ENCODE measurements at places on chromosomes 2 and 18.
A peak's percentile ranks its signal among the peaks of the same experiment; 100 is the strongest.

DNA sequence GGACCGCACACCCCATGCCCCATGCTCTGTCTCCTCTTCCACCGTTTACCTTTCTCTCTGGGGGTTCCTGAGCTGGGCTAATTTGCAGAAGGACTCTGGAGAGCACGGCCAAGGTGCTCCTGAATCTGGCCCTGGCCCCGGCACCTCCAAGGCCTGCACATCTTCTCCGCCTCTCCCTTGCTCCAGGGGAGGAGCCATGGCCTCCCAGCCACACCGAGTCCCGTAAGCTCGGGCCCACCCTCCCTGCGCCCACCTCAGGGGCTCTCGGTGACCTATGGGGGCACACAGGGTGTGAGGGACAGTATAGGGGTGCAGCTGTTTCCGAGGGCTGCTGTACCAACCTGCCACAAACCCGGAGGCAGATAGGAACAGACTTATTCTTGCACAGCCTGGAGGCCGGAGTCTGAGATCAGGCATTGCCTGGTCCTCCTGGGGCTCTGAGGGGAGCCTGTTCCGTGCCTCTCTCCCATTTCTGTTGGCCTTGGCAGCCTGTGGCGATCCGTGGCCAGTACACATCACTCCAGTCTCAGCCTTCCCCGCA is 127.3 kb upstream of the GPC1 start:
- DNase-seq = no peak

GRCh38 chr2:178070824-178071223 is 1.8 kb downstream of the PDE11A start:
- DNase-seq = no peak

DNA sequence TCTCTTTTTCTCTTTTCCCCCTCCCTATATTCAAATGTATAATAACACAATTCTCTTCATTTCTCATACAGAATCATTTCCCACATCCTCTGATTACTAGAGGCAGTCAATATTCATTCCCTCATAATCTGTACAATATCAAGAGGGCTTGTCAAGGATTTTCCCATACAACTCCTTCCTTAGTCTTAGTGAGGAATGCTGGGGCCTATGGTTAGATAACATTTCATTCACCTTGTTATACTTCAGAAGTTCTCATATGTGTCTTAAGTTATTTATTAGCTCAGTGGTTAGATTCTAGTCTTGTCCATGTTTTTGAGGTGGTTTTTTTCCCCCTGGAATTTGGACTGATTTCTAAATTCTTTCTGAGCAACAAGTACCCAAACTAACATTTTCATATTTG is 289.5 kb downstream of the PDE11A start:
- no peak for DNase-seq

DNA sequence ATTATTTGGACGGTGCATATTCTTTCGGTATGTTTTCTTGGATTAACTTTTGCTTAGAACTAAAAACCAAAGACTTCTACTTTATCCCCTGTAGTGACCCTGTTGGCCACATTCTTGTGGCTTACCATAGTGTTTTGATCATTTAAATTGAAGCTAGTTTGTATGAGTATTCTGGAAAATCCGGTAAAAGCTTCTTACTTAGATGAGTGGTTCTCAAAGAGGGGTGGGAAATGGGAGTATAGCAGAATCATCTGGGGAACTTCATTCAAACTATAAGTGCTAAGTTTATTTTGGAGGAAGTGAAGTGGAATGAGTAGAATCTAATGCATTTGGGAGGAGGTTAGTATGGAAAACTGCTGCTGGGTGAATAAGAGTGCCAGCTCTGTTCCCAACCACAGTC is 3.8 kb downstream of the PPP1CB start:
- DNase-seq = no peak

- DNase-seq = no peak
Measured at GRCh38 chr2:59701271-59701994, 852.0 kb downstream of the BCL11A start.

- DNase-seq = no peak
Measured at GRCh38 chr2:239233576-239233975, 167.2 kb downstream of the HDAC4 start.

GRCh38 chr2:102848366-102848839 is 86.6 kb downstream of the TMEM182 start:
- peak; percentile 83 for DNase-seq

- DNase-seq = no peak
Measured at GRCh38 chr2:149015501-149015900, 23.0 kb upstream of the LYPD6B start.

- DNase-seq = no peak
Measured at GRCh38 chr2:239777219-239777618, 247.9 kb downstream of the NDUFA10 start.

DNA sequence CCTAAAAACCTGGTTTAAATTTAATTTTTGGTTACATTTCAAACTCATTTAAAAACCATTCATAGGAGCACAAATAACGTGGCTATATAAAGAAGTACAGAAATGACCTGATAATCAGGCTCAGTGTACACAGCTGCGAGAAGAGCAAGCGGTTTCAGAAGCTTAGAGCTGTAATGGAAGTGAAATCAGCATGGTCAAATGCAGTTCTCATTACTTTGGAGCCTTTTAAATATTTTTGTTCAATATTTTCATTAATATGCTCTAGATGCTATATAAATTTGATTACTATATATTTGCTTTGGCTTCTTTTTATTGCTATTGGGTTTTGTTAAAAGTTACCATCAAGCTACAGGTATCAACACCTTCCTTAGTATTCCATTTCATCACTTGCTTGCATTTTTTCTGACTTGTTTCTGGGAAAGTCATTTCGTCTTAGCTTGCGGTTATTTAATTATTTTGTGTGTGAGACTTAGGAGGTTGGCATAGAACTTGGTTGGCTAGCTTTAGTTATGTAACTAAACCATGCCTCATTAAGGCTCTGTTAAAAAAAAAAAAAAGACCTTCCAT is 58.7 kb downstream of the AFTPH start:
- DNase-seq = no peak

- no peak for DNase-seq
Measured at GRCh38 chr2:41994233-41994637, 53.6 kb upstream of the PKDCC start.

DNA sequence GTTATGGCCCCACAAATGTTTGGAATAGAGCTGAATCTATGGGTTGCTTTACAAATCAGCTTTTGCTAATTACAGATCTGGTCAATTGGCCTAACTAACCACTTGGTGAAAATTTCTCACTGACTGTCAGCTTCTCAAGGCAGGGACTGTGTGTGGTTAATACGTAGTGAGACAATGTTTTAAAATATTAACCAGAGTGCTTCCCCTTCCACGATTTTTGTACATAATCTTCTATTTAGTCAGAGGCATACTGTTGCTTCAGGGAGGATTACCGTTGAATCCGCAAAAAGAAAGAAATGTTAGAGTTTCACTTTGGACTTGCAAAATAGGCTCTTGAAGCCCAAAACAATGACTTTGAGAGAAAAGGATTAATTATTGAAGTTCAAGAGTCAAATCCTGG is 14.9 kb upstream of the KCNS3 start:
- no peak for DNase-seq

DNA sequence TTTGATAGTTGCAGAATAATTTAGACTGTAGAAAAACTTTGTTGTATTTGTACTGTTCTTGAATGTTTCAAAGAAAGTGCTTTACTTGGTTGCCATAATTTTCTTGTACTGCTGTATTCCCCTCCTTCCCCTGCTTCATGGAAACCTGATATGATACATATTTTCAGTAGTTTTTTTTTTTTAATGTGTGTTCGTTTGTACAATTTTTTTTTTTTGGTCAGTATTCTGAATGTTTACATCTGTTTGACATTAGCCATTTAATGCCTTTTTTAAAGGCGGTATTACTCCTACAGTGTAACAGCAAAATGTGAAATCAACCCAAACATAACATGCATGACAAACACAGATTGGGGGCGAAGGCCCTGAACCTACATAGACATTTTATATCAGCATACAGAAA is 172.3 kb downstream of the ASXL3 start:
- DNase-seq = no peak

DNA sequence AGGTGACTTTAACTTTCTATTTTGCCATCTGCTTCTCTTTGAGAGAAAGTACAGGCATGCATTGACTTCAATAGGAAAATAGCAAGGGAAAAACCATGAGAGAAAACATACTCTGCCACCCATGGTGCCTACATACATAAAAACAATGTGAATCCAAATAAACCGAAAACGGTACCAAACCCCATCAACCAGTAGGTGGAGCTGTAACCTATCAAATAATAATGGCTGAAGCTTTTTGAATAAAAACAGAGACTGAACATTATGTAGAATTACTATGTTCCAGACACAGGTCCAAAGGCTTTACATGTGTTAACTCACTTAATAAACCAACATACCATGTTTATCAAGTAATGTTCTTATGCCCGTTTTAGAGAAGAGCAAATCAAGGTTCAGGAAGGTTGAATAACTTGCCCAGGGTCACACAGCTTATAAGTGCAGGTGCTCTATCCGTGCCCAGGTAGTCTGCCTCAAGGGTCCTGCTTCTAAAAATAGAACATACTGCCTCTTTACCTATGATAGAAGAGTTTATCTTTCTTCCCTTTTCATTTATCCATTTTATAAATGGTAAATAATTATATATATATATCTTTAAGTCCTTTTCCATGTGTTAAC is 293.9 kb upstream of the SYT4 start:
- DNase-seq = peak; percentile 55

DNA sequence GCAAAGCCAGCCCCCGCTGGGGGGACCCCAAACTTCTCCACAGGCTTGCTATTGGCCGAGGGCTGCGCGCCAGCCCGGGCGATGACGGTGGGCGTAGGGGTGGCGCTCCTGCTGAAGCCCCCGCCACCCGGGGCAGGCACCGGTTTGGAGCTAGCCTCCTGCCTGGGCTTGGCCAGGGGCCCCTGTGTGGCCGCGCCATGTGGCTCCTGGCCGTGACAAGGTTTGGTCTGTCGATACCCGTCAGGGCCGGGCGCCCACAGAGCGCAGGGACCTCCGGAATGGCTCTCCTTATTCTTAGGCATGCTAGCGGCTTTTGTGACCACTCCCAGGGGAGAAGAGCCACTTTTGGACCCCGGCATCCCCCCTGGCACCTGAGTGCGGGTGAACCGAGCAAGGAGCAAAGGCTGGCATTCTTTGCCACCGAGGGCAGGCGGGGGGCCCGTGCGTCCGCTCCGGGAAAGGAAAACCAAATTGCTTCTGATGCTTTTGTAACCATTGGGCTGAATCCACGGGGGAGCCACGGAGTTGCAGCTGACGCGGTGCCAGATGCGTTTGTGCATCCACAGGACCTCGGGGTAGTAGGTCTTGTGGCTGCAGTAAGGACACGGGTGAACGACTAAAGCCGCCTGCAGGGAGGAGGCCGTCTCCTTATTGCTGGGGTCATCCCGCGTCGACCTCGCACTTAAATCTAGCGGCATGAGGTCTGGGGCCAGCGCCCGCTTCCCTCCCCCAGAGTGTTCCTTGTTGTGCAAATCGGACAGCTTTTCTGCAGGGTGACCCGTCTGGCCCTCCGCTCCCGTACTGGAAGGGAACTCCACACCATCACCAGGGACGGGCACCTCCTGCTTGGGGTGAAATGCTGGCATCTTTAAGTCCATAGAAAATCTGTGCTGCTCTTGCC is 115.6 kb downstream of the ZNF516 start:
- DNase-seq = no peak

DNA sequence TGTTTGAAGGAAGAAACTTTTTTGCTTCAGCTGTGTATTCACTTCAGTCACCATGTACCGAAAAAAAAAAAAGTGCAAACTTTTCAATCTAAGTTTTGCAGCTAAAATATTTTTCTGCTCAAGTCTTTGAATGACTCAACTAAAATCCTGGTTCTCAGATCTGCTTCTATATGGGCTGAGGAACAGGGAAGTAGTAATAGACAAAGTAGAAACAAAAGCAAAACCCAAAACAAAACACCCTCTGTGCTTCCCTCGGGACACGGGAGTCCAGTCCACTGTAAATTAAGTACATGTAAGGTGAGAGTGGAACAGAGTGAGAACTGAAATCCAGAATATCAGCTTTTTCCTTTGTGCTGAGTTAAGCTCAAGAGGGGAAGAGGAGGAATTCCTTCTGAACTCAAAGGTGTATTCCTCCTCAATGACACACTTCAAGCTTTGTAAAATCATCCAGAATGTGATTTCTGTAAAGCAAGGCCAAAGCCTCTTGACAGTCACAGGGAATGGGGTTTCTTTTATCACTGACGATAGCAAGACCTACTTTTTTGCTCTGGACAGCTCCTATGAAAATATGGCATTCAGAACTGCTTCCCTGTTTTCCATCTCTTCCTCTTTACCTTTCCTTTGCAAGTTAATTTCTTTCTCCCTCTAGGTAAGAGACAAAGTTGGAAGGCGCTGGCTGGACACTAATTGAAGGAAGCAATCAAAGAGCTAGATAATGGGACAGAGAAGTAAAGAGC is 433.5 kb upstream of the MMADHC start:
- DNase-seq = no peak

DNA sequence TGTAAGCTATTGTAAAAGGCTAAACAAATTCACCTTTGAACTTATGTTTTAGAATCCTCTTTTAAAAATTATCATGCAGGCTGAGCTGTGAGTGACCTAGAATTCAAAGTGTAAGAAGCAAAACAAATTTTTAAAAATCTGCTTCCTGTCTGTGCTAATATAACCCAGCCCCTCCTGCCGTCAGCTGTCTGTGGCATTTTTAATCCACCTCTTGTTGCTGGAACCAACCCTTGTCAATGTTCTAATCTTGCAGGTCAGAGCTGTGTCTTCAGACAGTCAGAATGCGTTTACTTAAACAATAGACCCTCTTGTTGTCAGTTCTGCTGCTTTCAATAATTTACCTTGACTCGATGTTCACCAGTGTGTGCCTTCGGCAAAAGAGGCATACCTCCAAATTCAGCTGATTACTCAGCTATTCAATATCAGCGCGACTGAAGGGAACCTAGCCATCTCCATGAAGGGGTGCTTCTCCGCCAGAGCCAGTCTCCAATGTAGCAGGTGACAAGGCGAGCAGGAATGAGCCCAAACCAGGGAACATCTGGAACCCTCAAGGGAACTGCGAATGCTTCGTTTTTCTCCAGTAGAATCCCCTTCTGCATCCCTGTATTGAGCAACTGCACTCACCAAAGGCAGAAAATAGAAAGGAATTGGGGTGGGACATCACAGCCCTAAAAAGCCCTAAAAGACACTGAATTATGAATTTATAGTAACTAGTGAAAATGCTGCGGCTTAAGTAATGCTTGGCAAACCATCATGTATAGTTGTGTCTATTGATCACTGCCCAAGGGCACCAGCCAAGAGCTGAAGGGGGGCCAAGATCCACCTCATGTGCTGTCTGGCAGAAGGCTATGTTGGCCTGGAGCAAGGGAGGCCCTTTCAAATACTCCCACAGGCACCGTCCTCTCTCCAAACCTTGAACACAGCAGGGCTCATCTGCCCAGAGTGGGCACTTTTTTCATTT is 62.5 kb downstream of the LYPD6B start:
- no peak for DNase-seq

Measured in endothelial cell (in vitro differentiated cells).